ENCODE measurements at places on chromosomes 5 and 9. TPM values are rescaled to one million over a fixed set of nuclear protein-coding genes. Genes with fewer than 3 reads are reported as not detected.

DNA sequence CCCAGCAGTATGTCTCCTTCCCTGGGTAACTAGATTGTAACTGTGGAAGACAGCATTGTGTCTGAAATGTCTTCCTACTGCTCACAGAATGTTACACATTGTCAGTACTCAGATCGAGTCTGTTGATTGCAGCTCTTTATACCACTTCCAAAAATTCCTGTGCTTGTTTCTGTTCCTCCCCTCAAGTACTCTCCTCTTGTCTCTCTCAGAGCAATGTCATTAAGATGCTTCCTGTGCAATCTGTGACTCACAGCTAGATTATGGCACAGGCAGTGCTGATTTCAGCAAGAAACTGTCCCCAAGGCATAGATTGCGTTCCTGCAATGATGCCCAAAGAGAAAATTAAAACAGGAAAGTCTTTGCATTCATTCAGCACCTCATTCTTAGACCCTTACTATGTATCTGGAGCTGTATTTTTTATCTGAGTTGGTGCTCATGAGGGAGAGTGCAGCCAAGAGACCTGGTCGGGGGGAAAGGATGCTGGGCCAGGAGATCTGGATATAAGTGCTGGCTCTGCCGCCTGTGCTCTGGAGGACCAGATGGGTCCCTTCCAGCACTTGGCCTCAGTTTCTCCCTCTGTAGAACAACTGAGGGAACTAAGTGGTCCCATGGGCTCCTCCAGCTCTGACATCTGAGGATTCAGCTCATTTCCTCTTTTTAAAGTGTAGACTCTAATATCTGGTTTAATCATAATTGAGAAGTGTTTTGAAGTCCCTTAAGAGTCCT, 40.8 kb upstream of the GNPDA1 start:
- H3K27me3 ChIP-seq = no peaks in the 10 kb centered on the region
- H3K27ac ChIP-seq = no peak overlapping the region
- DNase-seq = no peak
- no peak overlapping the region for H3K4me3 ChIP-seq
- H3K36me3 ChIP-seq = no peaks in the 10 kb centered on the region

GRCh38 chr5:171322527-171322926, 13.5 kb downstream of the TLX3 start:
- H3K4me1 ChIP-seq = no peaks in the 10 kb centered on the region
- H3K36me3 ChIP-seq = no peaks in the 10 kb centered on the region
- no peak overlapping the region for H3K4me3 ChIP-seq
- peaks cover 45% of the 10 kb centered on the region for H3K27me3 ChIP-seq
- no peak for DNase-seq

DNA sequence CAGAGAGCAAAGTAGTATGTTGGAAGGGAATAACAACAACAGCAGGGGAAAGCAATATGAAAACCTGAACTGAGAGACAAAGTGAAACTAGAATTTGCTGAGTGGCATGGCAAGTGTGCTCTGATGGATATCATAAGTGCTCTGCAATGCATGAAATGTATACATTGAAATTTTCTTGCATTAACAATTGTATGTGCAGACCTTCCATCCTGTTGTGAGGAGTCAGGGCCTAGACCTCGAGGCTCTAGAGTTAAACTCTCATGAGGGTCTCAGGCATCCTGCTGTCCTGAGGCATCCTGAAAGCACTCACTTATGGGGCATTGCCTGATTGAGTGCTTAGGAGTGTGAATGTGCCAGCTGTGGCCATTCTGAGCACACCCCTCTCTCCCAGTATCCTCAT, 1.1 kb downstream of the ECM2 start:
- H3K36me3 ChIP-seq = no peaks in the 10 kb centered on the region
- no peak overlapping the region for H3K27ac ChIP-seq
- no peaks in the 10 kb centered on the region for H3K4me1 ChIP-seq
- H3K4me3 ChIP-seq = no peak overlapping the region

GRCh38 chr9:136854842-136855460, 2.8 kb downstream of the MAMDC4 start:
- no peak for DNase-seq
- H3K4me3 ChIP-seq = no peak overlapping the region
- H3K36me3 ChIP-seq = no peaks in the 10 kb centered on the region
- H3K4me1 ChIP-seq = no peaks in the 10 kb centered on the region
- H3K27ac ChIP-seq = no peak overlapping the region
- H3K27me3 ChIP-seq = no peaks in the 10 kb centered on the region

GRCh38 chr5:161846746-161847145, 1.2 kb upstream of the GABRA1 start:
- no peak overlapping the region for H3K27ac ChIP-seq
- no peaks in the 10 kb centered on the region for H3K36me3 ChIP-seq
- no peaks in the 10 kb centered on the region for H3K27me3 ChIP-seq
- DNase-seq = peak; percentile 80

DNA sequence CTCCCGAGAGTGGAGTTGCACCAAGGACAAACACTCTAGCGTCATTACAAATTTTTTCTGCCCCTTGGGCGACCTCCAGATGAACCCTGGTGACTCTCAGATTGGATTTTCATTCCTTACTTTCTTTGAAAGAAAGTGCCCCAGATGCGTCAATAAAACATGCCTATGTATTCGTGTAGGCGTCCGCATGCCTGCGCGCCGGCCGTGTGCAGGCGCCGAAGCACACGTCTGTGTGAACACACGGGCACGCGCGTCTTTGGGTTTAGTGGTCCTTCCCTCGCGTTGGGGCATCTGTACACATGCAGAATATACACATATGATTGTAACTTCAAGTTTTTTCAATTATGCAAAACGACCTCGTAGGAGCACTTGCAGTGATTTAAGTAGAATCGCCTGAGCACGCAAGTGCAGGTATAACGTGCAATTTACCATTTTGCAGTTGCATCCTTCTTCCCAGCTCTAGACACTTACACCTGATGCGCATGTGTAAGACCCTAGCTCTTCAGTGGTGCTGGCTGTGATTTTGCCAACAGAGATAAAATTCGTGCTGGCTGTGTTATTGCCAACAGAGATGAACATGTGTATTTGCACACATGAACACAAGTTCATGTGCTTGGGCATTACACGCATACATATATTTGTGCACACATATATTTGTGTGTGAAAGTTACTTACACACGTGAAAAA, 1.9 kb upstream of the LHX2 start:
- H3K36me3 ChIP-seq = no peaks in the 10 kb centered on the region
- no peak overlapping the region for H3K4me3 ChIP-seq
- no peak overlapping the region for H3K27ac ChIP-seq

DNA sequence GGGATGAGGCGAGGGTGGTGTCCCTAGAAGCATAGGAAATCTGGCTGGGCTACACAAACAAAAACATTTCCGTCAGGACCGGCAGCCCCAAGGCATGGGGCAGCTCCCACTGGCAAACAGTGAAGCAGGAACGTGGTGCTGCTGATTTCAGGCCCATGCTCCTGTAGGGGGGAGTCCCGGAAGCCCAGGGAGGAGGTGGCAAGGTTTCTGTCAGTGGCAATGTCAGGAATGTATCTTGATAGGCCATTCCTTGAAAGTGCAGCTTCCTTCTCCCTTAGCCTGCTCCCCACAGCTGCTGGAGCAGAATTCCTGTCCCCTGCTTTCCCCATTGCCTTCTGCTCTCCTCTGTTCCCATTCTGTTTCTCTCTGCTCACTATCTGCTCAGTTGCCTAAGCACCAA, 42.4 kb downstream of the MRRF start:
- H3K4me3 ChIP-seq = no peak overlapping the region
- peak; percentile 34 for DNase-seq
- H3K4me1 ChIP-seq = no peaks in the 10 kb centered on the region
- H3K27ac ChIP-seq = no peak overlapping the region
- H3K36me3 ChIP-seq = peaks cover 10% of the 10 kb centered on the region

SLC1A3 gene
- total RNA-seq = 18.6 TPM
